ENCODE measurements at places on chromosomes 12 and 14. TPM values are rescaled to one million over a fixed set of nuclear protein-coding genes. Genes with fewer than 3 reads are reported as not detected.

Gene CCDC88C
- 71.3 TPM for total RNA-seq

Gene KLRK1
- 1.2 TPM for total RNA-seq

Gene RDH16
- total RNA-seq, result not detected

Gene TRHDE
- total RNA-seq, result not detected

DNA sequence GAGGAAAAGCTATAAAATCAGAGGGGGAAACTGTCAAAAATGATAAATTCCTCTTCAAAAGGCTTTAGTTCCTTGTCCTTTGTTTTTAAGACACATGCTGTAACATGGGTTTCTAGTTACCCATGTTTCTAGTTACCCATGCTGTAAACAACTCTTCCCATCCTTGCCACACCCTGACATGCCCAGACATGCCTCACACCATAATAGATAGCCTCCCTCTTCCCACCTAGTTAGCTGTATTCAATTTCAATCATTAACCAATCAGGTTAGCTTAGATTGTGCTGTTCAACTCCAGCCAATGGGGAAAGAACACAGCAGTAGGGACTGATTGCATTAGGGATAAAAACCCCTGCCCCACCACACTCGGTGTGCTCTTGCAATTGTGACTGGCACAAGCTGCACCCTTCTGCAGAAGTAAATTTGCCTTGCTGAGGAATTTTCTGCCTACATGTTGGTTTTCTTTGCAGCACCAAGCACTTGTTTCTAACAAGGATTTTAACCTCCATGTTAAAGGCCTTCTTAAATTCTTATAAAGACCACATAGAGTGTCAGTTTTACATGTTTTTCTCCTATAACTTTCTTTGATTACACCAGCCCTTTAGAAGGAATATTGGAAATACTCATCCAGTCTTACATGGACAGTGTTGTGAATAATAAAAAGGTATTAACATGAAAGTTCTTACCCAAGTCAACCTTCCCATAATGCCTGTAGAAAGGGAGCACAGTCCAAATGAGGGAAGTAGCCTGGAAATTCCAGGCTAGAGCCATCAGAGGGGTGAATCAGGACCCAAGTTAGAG lies 32.5 kb upstream of the LALBA start:
- peaks cover 10% of the 10 kb centered on the region for H3K4me1 ChIP-seq
- no peaks in the 10 kb centered on the region for H3K27me3 ChIP-seq
- H3K27ac ChIP-seq, result no peak overlapping the region
- H3K36me3 ChIP-seq, result no peaks in the 10 kb centered on the region

GRCh38 chr12:123064366-123064765 lies 83.9 kb downstream of the ARL6IP4 start:
- no peaks in the 10 kb centered on the region for H3K27me3 ChIP-seq
- no peak overlapping the region for H3K27ac ChIP-seq
- H3K4me1 ChIP-seq, result peaks cover 15% of the 10 kb centered on the region
- no peak overlapping the region for H3K4me3 ChIP-seq
- no peaks in the 10 kb centered on the region for H3K36me3 ChIP-seq

- H3K4me3 ChIP-seq, result no peak overlapping the region
- DNase-seq, result no peak
- no peaks in the 10 kb centered on the region for H3K36me3 ChIP-seq
- H3K4me1 ChIP-seq, result no peaks in the 10 kb centered on the region
- no peak overlapping the region for H3K27ac ChIP-seq
- H3K27me3 ChIP-seq, result no peaks in the 10 kb centered on the region
Observed at GRCh38 chr14:29126865-29127264, 360.3 kb downstream of the FOXG1 start.

DNA sequence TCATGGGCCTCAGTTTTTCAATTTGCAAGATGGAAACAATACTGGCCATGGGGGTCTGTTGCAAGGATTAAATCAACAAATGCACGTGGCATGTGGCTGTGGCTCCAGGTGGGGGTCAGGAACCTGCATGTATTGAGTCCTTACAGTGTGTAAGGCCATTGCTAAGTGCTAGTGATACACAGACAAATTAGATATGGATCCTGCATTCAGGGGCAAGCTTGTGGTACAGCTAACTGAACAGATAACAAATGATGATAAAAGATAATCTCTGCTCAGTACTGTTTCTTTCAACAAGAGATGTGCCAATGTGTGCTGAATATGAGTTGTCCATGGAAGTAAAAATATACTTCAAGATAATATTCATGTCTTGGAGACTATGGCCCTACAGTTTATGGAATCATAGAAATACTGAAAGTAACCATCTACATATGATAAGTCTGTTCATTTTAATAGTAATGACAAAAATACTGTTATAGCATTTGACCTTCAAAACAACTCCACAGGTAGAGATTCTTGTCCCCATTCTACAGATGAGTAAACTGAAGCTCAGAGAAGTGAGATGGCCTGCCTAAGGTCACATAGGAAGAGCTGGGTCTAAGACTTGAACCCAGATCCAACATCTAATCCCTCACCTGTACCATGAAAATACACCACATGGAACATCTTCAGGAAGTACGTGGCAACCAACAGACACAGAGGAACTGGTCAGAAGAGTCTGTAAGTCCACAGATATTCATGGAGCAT lies 7.2 kb upstream of the WSCD2 start:
- DNase-seq, result no peak
- H3K4me3 ChIP-seq, result no peak overlapping the region
- H3K36me3 ChIP-seq, result no peaks in the 10 kb centered on the region
- peaks cover 6% of the 10 kb centered on the region for H3K4me1 ChIP-seq
- H3K27me3 ChIP-seq, result no peaks in the 10 kb centered on the region

- no peak for DNase-seq
- no peaks in the 10 kb centered on the region for H3K4me1 ChIP-seq
- no peak overlapping the region for H3K27ac ChIP-seq
- H3K4me3 ChIP-seq, result no peak overlapping the region
- H3K36me3 ChIP-seq, result no peaks in the 10 kb centered on the region
Observed at GRCh38 chr12:93019975-93020630, 91.0 kb upstream of the EEA1 start.

GRCh38 chr12:82529101-82529500 lies 157.6 kb upstream of the TMTC2 start:
- no peak overlapping the region for H3K27ac ChIP-seq
- H3K36me3 ChIP-seq, result no peaks in the 10 kb centered on the region
- no peak overlapping the region for H3K4me3 ChIP-seq

DNA sequence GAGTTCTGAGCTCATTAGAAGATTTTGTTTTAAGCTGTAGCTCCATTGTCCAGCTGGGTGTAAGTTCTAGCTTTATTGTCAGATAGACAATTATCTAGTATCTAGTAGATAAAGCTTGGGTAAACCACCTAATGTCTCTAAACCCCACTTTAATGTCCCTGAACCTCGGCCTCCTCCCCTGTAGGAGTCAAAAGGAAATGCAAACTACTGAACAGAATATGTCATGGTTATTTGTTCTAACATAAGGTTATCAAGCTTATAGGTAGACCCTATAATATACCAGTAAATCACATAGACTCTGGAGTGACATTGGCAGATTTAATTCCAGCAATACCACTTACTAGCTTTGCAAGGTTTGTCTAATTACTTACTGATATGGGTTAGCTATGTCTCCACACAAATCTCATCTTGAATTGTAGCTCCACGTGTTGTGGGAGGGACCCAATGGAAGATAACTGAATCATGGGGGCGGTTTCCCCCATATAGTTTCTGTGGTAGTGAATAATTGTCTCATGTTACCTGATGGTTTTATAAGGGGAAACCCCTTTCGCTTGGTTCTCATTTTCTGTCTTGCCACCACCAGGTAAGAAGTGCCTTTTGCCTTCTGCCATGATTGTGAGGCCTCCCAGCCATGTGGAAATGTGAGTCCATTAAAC lies 29.4 kb downstream of the BCAT1 start:
- no peaks in the 10 kb centered on the region for H3K4me1 ChIP-seq
- H3K27me3 ChIP-seq, result no peaks in the 10 kb centered on the region
- H3K27ac ChIP-seq, result no peak overlapping the region
- DNase-seq, result no peak

GRCh38 chr12:8087666-8088065 lies 5.6 kb downstream of the NECAP1 start:
- peak overlapping the region; percentile 20 for H3K4me3 ChIP-seq
- H3K36me3 ChIP-seq, result peaks cover 8% of the 10 kb centered on the region
- DNase-seq, result no peak
- peak overlapping the region; percentile 70 for H3K27ac ChIP-seq
- H3K4me1 ChIP-seq, result peaks cover 19% of the 10 kb centered on the region
- no peaks in the 10 kb centered on the region for H3K27me3 ChIP-seq
